ENCODE measurements at places on chromosomes 16 and 17.

DNA sequence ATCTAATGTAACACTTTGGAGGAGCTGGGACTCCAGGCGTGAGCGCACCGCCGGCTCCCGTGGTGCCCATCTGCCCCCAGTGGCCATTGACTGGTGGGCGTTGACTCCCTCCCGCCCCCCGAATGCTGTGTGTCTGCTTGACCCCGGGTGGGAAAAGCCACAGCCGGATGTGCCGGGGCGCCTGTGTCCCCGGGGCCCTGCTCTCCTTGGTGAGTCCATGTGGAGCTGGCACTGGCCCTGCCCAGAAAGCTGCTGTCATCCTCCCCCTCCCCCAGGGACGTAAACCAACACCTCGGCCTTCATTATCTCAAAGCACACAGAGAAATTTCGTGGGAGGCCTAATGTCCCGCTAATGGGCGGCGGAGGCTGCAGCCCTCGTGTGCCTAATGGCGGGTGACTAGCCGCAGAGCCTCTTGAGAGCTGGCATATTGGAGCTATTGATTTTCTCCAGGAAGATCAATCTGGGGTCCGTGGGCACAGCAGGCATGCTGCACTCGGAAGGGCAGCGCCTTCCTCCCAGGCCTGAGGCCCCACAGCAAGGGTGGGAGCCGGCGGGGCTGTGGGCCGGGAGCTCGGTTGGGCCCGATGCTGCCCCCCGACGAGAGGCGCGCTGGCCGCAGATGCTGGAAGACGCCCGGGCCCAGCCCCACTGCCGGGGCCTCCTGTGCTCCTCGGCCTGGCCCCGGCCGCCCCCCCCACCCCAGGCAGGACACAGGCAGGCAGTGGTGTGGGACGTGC, 4.0 kb upstream of the PERCC1 start:
- no peak for DNase-seq

GRCh38 chr17:77706938-77707337, 251.6 kb upstream of the TNRC6C start:
- no peak for DNase-seq

DNA sequence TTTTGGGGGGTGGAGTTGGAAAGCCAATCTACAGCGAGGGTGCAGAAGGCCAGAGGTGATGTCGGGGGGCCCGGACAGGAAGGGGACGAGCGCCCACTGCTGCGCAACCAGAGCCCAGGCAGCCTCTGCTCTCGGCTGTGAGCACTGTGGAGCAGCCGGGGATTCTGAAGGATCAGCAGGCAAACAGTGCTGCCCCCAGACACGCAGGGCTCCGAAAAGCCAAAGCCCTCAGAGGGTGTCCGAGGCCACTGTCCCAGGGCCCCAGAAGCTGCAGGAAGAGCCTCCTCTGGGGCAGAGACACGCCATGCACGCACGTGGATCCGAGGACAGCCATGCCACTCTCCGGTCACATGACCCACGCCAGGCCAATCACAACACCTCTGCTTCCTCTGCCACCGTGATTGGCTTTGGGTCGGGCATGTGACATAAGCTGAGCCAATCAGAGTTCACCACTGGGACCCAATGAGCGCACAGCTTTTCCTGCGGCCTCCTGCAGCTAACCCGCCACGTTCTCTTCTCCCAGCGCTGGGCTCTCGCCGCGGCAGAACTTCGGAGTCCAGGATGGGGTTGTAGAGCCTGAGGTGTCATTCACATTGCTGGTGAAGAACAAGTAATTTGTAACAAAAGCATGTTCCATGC, 40.7 kb downstream of the ACTG1 start:
- DNase-seq, result no peak

DNA sequence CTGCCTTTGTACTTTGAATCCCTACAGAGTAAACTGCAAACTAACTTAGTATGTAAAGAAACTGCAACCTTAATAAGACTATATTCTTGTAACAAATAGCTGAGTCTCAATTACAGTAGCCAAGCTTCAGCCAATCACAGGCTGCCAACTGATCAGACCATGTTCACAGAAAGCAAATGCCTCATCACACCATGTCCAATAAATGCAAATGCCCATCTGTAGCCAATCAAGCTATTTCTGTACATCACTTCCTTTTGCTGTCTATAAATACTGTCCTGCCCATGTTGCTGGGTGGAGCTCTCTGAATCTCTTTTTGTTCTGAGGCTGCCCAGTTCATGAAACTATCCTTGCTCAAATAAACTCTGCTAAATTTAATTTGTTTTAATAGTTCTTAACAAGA, 531.7 kb upstream of the TOM1L1 start:
- no peak for DNase-seq

DNA sequence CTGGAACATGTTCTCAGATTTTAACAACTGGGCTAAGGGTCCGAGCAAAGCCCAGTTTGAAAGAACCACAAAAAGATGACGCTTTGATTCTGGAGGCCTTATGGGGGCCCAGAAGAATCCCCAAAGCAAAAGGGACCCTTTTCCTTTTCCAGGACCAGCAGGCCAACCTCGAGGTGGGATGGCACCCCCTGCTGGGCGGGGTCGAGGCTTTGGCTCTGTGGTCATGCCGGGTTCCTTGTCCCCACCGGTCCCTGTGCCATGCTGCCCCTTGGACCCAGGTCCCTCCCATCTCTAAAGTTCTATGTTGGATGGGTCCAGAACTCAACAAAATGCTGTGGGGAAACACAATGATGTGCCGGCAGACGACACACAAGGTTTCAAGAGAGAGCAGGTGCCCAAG, 30.9 kb downstream of the TMEM204 start:
- DNase-seq, result no peak

- no peak for DNase-seq
These were observed 8.8 kb downstream of the RSAD1 start for GRCh38 chr17:50487213-50488096.

DNA sequence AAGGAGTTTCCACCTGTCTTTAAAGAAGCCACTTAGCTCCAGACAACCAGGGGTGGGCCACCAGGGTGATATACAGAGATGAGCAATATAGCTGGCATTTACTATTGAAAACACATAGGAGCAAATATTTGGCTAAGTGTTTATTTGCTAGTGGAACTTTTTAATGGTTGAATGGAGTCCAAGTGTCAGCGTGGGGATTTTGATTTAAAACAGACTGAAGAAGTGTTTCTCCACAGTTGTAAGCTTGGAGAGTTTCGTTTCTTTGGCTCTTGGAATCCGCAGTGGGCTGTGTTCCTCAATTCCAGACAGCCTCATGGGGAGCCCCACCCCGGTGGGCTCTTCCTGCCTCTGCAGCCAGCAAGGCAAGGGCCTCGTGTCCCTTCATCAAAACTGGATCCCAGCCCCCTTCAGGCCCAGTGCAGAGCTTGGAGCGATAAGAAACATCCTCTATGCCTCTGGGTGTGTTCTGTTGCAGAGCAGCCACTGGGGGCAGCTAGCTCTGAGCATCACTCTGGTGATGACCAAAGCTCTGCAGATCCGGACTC, 36.1 kb downstream of the NOG start:
- no peak for DNase-seq

Measured in central memory CD8-positive, alpha-beta T cell (primary cell).